Stimulated activated naive CD8-positive, alpha-beta T cell treated with anti-CD3 and anti-CD28 coated beads, Interleukin-15, Interleukin-2, amounts not matched to agents 100 U/mL and 50 U/mL, for 24 hours (primary cell): ENCODE measurements at places on chromosomes 5 and 9.

DNA sequence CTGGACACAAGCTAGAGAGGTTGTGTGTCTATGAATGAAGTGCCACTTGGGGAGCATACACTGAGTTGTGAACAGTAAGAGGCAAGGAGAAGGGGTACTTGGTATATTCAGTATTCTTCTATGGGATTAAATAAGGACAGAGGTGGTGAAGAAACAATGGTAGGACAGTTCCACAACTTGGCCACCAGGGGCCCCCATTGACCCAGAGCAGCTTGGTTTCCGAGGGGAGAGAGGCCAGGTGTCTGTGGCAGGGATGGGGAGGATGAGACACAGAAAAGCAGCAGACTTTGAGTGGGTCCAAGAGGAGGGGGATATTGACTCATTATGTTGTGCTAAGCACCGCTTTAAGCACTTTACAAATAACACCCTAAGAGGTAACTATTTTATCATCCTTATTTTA, 220.6 kb downstream of the MELK start:
- DNase-seq = peak; percentile 21

DNA sequence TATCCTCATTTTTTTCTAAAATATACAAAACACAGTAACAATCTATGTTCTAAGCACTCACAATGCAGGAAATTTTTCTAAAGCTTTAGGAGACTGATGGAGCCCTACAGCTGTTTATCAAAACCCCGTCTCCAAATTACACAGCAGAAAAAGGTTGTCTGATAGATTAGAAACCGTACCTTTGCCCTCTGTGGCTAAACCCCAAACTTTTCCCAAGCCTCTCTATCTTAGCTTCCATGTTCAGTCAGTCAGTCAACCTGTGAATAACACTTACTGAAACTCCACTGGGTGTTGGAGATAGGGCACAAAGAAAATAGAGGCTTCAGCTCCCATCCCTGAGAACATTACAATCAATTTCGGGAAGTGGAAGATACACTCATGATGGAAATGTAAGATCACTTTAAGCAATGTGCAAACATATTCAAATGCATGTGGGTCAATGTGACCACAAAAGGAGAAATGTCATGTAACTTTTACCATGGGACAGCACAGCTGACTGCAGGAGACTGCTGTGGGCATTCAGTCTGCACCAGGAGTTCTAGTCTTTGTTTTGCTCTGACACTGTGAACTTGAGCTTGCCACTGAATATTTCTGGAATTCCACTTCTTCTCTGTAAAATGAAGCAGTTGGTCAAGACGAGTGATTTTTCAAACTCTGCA, 279.5 kb upstream of the PIK3R1 start:
- DNase-seq = no peak

GRCh38 chr5:107969847-107970246, 299.1 kb upstream of the EFNA5 start:
- DNase-seq = no peak

GRCh38 chr5:180618487-180618828, 27.2 kb upstream of the SCGB3A1 start:
- no peak for DNase-seq

- DNase-seq = no peak
Observed at GRCh38 chr5:151671950-151672349, 14.8 kb downstream of the SPARC start.

DNA sequence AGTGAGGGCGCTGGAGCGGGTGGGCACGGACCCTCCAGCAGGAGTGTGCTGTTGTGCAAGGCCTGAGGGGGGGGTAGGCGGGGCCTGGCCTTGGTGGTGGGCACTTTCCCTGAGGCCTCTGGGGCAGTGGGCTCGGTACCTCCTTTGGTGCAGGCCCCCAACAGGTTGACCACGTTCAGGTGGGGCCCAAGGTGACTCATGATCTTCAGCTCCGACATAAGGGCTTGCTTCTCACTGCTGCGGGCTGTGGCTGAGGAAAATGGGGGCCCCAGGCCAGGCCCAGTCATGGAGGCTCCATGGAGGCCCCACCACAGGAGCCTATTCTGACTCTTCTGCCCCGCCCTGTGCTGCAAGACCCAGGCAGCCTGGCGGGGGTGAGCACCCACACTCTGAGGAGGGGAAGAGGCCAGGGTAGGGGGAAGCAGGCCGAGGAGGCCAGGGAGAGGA, 31.5 kb downstream of the PDGFRB start:
- DNase-seq = no peak

DNA sequence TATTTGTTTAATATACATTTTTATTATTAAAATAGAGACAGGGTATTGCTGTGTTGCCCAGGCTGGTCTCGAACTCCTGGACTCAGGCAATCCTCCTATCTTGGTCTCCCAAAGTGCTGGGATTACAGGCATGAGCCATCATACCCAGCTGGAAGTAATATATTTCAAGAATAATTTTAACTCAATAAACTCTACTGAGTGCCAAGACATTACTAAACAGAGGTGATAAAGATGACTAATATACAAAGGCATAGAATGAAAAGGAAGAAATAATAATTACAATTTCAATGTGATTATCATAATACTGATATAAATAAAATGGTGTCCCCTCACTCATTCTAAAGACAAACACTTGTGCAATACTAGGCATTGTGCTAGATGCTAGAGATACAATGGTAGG, 13.9 kb downstream of the GOLPH3 start:
- DNase-seq = no peak

GRCh38 chr5:116813906-116814305, 239.3 kb upstream of the SEMA6A start:
- no peak for DNase-seq

DNA sequence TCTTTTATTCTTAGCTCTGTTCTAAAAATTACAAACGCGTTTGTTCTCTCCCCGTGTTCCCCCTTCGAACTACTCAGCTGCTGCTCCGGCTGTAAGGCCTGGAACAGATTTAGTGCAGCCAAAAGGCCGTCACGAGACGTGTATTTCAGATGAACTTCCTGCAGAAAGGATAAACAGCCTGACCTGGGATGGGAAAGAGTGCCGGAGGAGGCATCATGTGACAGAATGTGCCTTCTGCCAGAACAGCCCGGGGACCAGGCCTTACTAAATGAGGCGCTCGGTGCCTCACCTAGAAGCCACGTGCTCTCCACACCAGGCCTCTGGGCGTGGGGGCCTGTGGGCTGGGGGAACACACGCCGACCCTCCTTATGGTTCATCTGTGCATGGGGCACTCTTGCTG, 94.7 kb downstream of the PPARGC1B start:
- no peak for DNase-seq

DNA sequence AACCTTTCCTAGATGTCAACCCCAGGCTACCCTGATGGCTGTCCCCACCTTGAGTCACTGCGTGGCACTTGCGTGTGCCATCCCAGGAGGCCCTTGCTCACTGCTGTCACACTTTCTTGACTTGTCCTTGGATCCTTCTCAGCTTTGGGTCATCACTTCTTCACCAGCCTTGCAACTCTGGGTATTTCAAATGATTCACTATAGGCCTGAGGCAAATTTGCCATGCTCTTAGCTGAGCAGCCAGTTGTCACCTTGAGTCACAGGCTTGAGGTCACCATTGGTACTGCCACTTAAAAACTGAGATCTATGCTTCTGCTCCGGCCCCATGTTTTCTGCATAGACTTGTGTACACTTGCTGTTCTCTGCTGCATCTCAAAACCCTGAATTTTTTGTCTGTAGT, 84.7 kb downstream of the BASP1 start:
- DNase-seq = no peak

- DNase-seq = no peak
Observed at GRCh38 chr5:72505539-72506157, 1.6 kb downstream of the ZNF366 start.

- DNase-seq = no peak
Observed at GRCh38 chr5:121031491-121031890, 567.4 kb downstream of the PRR16 start.

GRCh38 chr5:96572864-96573512, 89.2 kb upstream of the CAST start:
- DNase-seq = no peak

DNA sequence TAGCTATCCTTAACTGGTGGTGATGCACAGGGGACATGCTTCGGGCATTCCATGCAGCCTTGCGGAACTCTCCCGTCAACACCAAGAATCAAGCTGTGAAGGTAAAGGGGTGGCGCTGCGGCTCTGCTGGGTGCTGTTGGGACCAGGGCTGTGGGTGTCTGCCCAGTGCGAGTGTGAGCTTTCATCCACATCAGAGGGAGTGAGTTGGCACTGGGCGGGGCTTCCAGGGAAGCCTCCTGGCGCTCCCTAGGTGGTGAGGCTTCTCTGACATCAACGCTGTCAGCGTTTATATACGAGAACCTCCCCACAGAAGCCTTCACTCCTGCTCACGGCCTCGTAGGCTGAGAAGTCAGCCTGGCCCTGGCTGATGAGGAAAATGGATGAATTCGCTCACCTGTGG, 11.7 kb downstream of the ARPC5L start:
- DNase-seq = no peak

DNA sequence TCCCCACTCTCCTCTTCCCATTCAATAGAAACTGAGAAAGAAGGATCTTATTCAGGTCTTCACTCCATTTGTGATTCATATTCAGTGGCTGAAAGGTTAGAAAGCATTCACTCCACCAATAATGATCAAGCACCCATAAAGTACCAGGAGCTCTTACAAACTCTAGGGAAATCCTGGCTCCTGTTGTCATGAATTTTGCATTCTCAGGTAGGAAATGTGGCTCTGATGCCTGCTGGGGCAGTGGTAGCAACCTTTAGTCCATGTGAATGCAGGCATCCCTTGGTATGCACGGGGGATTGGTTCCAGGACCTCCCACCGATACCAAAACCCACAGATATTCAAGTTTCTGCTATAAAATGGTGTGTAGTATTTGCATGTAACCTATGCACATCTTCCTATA, 3.6 kb upstream of the RORB start:
- no peak for DNase-seq

DNA sequence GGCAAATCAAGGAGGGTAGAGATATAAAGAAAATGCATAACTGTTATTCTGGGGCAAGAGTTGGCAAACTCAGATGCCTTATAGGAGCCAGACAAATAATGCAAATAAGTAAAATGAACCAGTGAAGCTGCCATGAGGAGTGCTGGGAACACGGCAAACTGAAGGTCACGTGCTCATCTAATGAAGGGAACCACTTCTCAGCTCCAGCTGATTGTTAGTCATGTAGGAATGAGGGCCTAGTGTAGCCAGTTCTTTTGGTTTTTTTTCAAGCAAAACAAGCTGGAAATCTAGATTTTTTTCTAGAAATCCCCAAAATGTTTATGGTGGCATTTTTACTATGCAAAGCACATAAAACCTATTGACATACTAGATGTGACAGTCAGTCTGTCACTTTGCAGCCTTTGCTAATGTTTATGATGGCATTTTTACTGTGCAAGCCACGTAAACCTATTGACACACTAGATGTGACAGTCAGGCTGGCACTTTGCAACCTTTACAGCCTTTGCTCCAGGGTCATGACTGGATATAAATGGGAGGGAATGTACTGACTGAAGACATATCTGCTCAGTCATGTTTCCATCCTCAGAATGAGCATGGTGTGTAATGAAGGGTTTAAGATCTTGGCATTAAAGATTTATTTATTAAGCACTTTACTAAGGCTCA, 39.4 kb downstream of the RUSC2 start:
- no peak for DNase-seq

DNA sequence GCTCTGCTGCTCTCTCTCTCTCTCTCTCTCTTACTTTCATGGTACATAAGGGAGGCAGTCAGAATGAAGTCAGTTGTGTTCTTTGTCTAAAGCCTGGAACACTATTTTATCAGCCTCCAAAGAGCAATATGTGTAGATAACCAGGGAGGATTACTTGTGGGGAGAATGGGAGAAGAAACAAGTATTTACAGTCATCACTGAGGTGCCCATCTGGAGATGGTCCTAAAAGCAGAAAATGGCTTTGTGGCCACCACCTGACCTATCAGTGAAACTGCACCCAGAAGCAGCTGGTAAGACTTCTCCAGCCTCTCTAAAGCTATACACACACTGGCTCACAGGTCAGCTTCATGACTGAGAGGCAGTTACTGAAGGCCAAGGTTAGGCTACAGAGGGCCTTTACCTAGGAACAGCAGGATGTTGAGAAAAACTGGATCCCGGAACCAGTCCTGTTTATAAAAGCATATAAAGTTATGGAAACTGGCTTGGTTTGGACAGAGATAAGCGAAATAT, 75.1 kb downstream of the MRPS27 start:
- DNase-seq = no peak

GRCh38 chr5:97525780-97526179, 342.7 kb upstream of the RIOK2 start:
- no peak for DNase-seq

DNA sequence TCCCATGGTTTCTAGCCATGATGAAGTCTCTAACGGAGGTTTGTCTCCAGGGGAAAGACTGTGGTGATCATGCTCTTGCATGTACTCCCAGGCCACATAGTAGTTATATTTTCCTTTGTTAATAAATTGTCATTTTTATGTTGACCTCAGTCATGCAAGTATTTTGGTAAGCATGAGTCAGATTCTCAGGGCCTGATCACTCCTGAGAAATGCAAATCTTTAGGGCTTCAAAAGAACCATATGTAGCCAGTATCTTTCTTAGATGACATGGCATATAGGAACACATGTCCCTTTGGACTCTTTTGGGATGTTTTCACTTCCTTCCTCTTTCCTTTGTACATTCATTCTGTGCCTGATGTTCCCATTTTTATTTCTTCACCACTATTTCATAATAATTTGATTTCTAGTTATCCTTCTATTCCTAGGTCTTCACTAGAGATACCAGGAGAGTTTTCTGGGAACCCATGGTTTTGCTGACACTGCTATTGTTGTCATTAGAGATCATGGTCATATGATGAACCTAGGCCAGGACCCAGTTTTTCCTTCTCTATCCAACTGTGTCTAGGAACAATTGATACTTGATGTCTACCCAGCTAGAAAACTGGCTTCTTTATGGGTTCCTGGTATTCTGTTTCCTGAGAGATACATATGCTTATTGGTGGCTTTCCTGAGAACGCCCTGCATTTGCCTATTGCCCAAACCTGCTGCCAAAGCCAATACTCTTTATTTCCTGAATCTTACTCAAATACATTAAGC, 248.1 kb upstream of the NREP start:
- DNase-seq = no peak

GRCh38 chr5:90184764-90185163, 224.8 kb downstream of the CETN3 start:
- DNase-seq = no peak
